ENCODE measurements at places on chromosomes 12 and 14.

DNA sequence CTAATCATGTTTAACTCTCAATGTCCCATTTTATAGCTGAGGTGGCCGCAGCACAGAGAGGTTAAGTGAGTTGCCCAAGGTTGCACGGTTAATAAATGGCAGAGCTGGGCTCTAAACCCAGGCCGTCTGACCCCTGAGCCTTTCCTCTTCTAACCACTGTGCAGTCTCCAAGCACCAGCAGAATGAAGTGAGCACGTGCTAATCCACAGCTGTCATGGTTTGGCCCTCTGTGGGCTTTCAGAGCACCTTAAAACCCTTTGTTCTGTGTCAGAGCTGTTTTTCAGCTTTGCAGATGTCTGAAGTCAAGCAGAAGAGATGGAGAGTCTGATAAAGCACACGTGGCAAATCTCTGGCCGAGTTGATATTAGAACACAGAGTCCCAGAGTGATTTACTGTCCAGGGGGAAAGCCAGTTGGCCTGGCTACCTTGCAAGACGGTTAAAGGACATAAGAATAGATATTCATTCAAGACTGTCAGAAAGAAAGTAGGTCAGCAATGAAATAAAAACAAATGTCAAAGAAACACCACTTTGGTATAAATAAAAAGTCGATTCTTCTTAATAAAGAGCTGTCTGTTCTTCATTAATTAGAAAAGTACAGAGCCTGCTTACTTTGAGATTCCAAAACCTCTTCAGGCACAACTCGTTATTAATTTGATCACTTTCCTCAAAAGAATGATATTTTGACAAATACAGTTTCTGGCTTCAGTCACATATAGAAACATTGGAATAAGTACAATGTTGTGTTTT, 107.3 kb downstream of the CRADD start:
- H3K27ac ChIP-seq, result peak overlapping the region; percentile 95
- H3K27me3 ChIP-seq, result no peaks in the 10 kb centered on the region
- peaks cover 25% of the 10 kb centered on the region for H3K4me1 ChIP-seq
- peak; percentile 89 for DNase-seq

DNA sequence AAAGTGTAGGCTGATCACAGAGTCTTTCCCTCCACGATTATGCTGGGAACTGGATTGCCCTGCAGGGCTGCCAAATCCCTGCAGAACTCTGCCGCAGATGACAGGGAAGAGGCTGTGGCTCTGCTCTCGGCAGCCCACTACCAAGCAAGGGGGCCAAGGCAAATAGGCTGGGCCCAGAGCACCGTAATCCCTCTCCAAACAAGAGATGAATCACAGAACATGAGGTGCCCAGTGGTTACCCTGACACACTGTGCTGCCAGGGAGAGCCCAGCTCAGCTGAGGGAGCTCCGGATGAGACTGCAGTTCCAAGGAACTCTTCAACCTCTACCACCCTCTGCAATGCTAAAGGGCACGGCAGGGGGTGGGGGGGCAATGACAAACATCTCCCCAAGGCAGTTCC, 33.9 kb downstream of the STON2 start:
- H3K27me3 ChIP-seq, result no peaks in the 10 kb centered on the region
- H3K27ac ChIP-seq, result no peak overlapping the region
- H3K4me3 ChIP-seq, result no peak overlapping the region
- DNase-seq, result peak; percentile 8
- H3K4me1 ChIP-seq, result no peaks in the 10 kb centered on the region

DNA sequence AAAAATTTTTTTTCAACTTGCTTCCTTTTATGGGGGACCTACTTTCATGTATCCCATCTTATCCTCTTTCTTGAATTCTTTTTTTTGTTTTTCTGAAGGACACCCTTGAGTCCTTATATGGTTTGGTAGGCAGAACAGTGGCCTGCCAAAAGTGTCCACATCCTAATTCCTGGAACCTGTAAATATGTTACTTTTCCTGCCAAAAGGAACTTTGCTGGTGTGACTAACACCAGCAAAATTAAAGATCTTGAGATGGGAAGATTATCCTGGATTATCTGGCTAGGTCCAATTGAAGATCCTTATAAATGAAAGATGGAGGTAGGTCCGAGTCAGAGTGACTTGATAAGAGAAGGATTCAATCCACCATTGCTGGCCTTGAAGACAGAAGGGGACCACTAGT, 5.3 kb downstream of the NUBPL start:
- DNase-seq, result no peak
- peaks cover 5% of the 10 kb centered on the region for H3K4me1 ChIP-seq
- H3K36me3 ChIP-seq, result no peaks in the 10 kb centered on the region
- no peak overlapping the region for H3K27ac ChIP-seq

- H3K36me3 ChIP-seq, result no peaks in the 10 kb centered on the region
- no peak overlapping the region for H3K27ac ChIP-seq
- no peaks in the 10 kb centered on the region for H3K4me1 ChIP-seq
- no peak overlapping the region for H3K4me3 ChIP-seq
- H3K27me3 ChIP-seq, result no peaks in the 10 kb centered on the region
- no peak for DNase-seq
Observed at GRCh38 chr12:38411946-38412345, 95.4 kb downstream of the ALG10B start.

DNA sequence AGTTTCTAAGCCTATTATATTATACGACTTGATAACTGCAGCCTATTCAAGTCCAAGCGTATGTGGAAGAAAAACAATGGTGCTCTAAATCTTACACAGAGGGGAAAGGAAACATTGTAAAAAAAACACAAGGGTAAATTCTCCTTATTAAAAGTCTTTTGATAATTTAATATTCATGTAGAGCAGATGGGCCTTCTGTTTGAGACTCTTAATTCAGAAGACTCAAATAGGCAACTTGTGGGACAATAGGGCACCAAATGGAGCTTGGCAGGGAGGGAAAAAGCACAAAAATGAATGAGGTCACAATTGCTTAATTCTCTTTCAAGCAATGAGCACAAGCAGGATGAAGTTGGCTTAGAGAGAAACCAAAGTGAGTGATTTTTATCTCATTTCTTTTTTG, 159.4 kb downstream of the NELL2 start:
- no peaks in the 10 kb centered on the region for H3K4me1 ChIP-seq
- DNase-seq, result no peak
- no peak overlapping the region for H3K27ac ChIP-seq
- H3K36me3 ChIP-seq, result no peaks in the 10 kb centered on the region
- no peak overlapping the region for H3K4me3 ChIP-seq

DNA sequence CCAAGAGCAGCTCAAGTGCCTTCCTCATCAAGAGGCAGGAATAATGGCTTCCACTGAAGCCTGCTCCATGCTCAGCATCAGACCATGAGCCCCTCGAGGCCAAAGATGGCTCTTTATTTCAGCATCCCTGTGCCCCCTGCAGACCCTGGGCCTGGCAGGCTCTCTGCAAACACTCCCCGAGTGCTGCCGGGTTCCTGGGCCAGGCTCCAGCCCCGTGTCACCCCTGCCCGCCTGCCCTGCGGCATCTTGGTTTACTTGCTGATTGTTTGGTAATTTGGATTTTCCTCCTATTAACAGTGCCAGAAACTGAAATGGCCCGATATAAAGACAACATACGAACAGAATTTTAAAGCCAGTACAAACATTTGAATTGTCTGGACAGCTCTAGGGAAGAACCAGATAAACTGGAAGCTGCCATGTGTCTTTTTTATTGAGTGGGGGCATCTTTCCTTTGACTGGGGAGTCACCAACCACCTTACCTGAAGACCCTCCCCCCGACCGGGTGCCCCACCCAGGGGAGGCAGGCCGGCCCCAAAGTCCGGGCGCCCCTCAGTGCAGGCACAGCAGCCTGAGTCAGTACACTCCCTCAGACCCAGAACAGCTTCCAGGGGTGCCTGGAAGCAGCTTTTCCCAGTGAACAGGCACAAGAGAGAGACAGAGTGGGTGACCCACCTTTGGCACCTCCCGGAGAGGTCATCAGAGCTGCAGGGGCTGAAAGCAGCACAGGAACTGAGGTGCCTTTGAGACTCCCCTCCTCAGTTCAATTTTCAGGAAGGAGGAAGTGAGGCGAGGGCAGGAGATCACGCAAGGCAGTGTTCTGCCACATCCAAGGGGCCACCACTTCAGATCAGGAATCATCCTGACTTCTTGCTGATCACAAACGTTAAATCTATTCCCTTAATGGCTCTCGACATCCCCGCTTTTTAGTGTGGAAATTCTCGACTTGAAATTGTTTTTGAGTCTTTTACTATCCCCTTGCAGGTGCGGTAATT, 30.6 kb downstream of the ITPK1 start:
- no peaks in the 10 kb centered on the region for H3K36me3 ChIP-seq
- no peak overlapping the region for H3K27ac ChIP-seq
- no peak for DNase-seq
- no peaks in the 10 kb centered on the region for H3K4me1 ChIP-seq
- H3K4me3 ChIP-seq, result no peak overlapping the region

GRCh38 chr14:33796356-33796755, 154.5 kb downstream of the EGLN3 start:
- no peaks in the 10 kb centered on the region for H3K36me3 ChIP-seq
- no peak overlapping the region for H3K27ac ChIP-seq
- H3K4me1 ChIP-seq, result no peaks in the 10 kb centered on the region
- no peak overlapping the region for H3K4me3 ChIP-seq
- peak; percentile 97 for DNase-seq

GRCh38 chr12:14278294-14278953, 87.1 kb upstream of the ATF7IP start:
- no peak overlapping the region for H3K27ac ChIP-seq
- H3K4me1 ChIP-seq, result no peaks in the 10 kb centered on the region
- no peaks in the 10 kb centered on the region for H3K36me3 ChIP-seq
- DNase-seq, result no peak

- no peaks in the 10 kb centered on the region for H3K4me1 ChIP-seq
- no peaks in the 10 kb centered on the region for H3K36me3 ChIP-seq
- no peak overlapping the region for H3K4me3 ChIP-seq
- DNase-seq, result no peak
- H3K27ac ChIP-seq, result no peak overlapping the region
- H3K27me3 ChIP-seq, result no peaks in the 10 kb centered on the region
Observed at GRCh38 chr14:33847066-33847465, 103.8 kb downstream of the EGLN3 start.

- H3K36me3 ChIP-seq, result no peaks in the 10 kb centered on the region
- H3K4me3 ChIP-seq, result no peak overlapping the region
- no peak for DNase-seq
- H3K4me1 ChIP-seq, result peaks cover 28% of the 10 kb centered on the region
- H3K27me3 ChIP-seq, result no peaks in the 10 kb centered on the region
Observed at GRCh38 chr14:72609205-72609916, 284.5 kb downstream of the DPF3 start.

DNA sequence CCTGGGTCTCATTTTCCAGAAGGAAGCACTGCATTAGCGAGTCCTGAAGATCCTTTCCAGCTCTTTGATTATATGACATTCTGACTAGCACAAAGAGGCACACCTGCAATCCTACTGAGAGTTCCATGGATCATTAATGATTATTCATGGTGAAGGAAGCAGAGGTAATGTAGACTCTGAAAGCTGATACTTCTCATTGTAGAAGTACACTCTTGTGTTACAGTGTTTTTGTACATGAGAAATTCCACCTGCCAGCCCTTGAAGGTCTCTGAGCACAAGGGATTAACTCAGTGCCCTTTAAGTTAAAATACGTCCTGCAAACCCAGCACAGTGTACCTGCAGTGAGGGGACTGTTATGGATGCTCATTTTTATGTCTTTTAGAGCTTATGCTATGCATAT, 558.8 kb upstream of the FBXO33 start:
- no peak overlapping the region for H3K4me3 ChIP-seq
- DNase-seq, result no peak

DNA sequence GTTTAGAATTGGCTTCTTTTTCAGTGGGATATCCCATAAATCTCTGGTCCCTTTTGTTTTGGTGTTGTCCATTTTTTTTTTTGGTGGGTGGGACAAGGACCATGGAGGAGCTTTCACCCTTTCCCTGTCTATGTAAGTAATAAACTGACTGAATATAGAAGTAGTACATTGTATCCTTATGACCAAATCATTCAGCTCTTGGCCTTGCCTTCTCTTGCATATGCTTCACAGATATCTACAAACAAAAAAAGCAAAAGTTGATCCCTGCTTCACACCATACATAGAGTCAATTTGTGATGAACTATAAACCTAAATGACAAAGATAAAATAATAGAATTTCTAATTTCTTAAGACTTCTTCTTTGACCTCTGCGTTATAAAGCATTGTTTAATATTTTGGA, 59.8 kb downstream of the SIX1 start:
- no peak overlapping the region for H3K4me3 ChIP-seq
- DNase-seq, result no peak
- H3K27me3 ChIP-seq, result no peaks in the 10 kb centered on the region
- no peaks in the 10 kb centered on the region for H3K36me3 ChIP-seq

- no peaks in the 10 kb centered on the region for H3K27me3 ChIP-seq
- H3K36me3 ChIP-seq, result peaks cover 1% of the 10 kb centered on the region
- no peak overlapping the region for H3K27ac ChIP-seq
- DNase-seq, result no peak
- no peaks in the 10 kb centered on the region for H3K4me1 ChIP-seq
Observed at GRCh38 chr14:75143761-75144527, 17.1 kb upstream of the NEK9 start.

DNA sequence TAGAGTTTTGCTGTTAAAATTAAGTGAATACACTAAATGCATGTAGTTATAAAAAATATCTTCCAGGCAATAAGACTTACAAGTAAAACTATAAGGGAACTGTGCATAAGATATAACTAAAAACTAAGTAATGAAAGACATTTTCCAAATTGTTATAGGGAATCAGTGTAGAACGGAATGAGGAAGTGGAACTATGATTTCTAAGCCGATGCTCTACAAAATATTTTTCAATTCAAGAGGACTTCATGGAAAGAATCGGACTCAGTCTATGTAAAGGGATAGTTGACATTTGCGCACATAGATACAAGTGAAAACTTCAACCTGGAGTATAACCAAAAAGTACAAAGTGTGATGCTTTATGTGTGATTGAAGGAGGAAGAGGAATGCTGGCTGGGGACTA, 40.1 kb upstream of the KIF21A start:
- DNase-seq, result no peak
- no peaks in the 10 kb centered on the region for H3K36me3 ChIP-seq
- no peaks in the 10 kb centered on the region for H3K4me1 ChIP-seq
- H3K27ac ChIP-seq, result no peak overlapping the region
- H3K4me3 ChIP-seq, result no peak overlapping the region
- no peaks in the 10 kb centered on the region for H3K27me3 ChIP-seq

DNA sequence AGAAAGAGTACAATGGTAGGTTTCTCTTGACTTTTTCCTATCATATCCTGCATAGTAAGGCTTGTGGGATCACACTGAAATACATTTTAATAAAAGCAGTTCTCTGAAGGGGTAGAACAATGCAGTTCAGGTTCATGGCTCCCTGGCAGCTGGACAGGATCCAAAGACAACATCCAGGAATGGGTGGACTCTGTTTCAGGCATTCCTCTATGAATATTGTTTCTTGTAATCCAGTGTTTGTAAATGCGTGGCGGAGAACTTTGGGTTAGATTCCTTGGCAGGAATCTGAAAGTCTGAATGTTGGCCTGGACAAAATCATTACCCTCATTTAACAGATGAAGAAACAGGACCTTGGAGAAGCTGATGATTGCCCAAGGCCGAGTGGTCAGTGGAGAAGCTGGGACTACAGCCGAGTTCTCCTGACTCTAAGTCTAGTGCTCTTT, 43.5 kb downstream of the SYNE2 start:
- H3K27me3 ChIP-seq, result no peaks in the 10 kb centered on the region
- no peak overlapping the region for H3K4me3 ChIP-seq
- no peak overlapping the region for H3K27ac ChIP-seq
- DNase-seq, result peak; percentile 91
- no peaks in the 10 kb centered on the region for H3K36me3 ChIP-seq
